T1000 (cell line): ENCODE measurements at places on chromosomes 16 and 17.
A peak's percentile ranks its signal among the peaks of the same experiment; 100 is the strongest.

- no peak for DNase-seq
These were observed 136.4 kb downstream of the ABCC6 start for GRCh38 chr16:16086653-16087446.

DNA sequence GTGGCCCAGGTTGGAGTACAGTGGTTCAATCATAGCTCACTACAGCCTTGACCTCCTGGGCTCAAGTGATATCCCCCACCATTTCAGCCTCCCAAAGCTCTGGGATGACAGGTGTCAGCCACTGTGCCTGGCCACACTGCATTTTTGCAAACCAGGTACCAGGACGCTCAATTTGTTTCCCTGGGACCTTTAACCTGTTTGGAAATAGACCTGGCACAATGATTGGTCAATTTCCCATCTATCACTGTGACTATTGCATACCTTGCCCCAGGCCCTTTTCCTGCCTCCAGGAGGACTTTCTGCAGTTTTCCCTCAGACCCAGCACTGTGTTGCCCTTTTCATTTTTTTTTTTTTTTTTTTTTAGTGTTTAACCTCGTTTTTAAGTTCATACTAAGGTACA, 11.1 kb upstream of the FUS start:
- no peak for DNase-seq

- DNase-seq = peak; percentile 96
These were observed at the start of the genes RECQL5 and SAP30BP for GRCh38 chr17:75666959-75667790. TSS of gene RECQL5 (minus strand) at chr17:75667154. CDS start at chr17:75666557, 597 bp downstream. TSS of gene SAP30BP (plus strand) at chr17:75667338. CDS start at chr17:75667373, 35 bp downstream.

- no peak for DNase-seq
These were observed 29.9 kb upstream of the PAFAH1B1 start for GRCh38 chr17:2563543-2563942.

- DNase-seq = no peak
These were observed 402.7 kb downstream of the CDH13 start for GRCh38 chr16:83029467-83029866.

DNA sequence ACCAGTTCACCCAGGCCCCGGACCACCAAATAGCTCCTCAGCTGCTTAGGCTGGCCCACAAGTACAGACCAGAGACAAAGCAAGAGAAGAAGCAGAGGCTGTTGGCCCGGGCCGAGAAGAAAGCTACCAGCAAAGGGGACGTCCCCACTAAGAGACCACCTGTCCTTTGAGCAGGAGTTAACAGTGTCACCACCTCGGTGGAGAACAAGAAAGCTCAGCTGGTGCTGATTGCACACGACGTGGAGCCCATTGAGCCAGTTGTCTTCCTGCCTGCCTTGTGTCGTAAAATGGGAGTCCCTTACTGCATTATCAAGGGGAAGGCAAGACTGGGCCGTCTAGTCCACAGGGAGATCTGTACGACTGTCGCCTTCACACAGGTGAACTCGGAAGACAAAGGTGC, 15.4 kb downstream of the FOXF1 start:
- no peak for DNase-seq

- no peak for DNase-seq
These were observed 248.3 kb downstream of the KATNIP start for GRCh38 chr16:27798241-27798640.

- peak; percentile 98 for DNase-seq
These were observed at the start of gene GRB2 for GRCh38 chr17:75405365-75406221. TSS of gene GRB2 (minus strand) at chr17:75405678. CDS start at chr17:75393628, 12,050 bp downstream.

DNA sequence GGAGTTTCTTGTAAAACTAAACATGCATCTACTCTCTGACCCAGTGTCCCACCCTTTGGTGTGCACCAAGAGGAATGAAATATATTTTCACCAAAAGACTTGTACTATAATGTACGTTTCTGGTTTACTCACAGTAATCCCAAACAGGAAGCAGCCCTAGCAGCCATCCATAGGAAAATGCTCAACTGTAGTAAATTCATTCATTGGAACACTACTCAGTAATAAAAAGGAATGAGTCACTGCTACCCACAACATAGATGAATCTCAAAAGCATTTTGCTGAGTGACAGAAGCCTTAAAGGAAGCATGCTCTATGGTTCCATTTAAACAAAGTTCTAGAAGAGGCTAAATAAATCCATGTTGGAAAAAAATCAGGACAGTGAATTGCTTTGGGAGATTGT, 37.6 kb upstream of the DHRS7B start:
- DNase-seq = no peak

- DNase-seq = no peak
These were observed 173.8 kb downstream of the RPTOR start for GRCh38 chr17:80718428-80718827.
